ENCODE measurements at places on chromosomes 1 and 21. TPM values are rescaled to one million over a fixed set of nuclear protein-coding genes. Genes with fewer than 3 reads are reported as not detected.

- DNase-seq, result no peak
Measured at GRCh38 chr1:116769561-116769977, 15.3 kb downstream of the CD2 start.

- DNase-seq, result no peak
Measured at GRCh38 chr1:32062867-32063230, 9.9 kb upstream of the TMEM39B start.

Gene GPR25
- not detected for total RNA-seq

Gene HMCN1
- 4.0 TPM for total RNA-seq

DNA sequence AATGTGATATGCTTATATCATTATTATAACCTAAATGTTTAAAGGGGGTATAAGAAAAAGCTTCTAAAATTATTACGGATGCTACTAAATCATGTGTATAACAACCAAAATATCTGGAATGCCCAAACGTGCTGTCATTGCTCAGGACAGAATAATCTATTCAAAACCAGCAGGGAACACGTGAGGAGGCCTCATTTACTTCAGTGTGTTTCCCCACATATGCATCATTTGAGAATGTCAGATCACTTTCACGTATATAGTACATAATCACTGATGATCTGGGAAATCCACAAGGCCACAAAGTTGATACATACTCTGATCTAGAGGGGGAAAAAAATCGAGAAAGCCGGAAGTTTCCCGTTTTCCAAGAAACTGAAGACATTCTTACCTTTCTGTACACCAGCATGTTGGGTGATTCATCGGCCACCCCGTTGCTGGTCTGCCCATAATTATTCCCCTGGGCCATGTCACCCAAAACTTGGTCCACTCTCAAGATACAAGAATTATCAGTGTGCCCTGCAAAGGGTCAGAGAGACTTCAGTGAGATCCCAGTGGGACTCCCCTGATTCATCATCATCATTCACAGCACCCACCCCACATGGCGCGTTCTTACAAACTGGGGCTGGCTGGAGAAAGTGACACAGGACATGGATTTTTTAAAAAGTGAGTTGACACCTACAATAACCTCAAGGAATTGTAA lies 1.5 kb downstream of the RGS7 start:
- no peak for DNase-seq

DNA sequence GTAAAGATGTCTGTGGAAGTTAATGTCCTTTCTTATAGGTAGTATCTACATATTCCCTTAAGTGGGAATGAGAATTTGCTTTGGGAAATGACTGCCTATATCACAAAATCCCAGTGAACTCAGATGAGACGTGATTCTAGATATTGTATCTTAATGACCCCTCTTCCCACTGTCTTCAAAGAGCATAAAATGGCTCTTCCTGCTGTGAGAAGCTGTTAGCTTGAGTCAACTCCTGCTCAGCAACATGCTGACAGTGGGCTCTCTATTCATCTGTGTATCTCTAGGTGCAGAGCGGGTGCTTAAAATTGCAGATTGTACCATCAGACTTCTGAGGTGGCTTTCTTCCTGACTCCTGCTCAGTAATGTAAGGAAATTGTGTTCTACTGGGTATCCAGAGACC lies 100.6 kb downstream of the SPAG17 start:
- DNase-seq, result no peak

Gene PTGS2
- total RNA-seq, result 19.5 TPM

Measured in dermis microvascular lymphatic vessel endothelial cell (primary cell).